Pulmonary artery endothelial cell (primary cell): ENCODE measurements at places on chromosomes 3 and 15. TPM values are rescaled to one million over a fixed set of nuclear protein-coding genes. Genes with fewer than 3 reads are reported as not detected.

The P2RY1 gene
- total RNA-seq, result 2.4 and 3.5 TPM in 2 replicates

The GABRB3 gene
- 0.07 and 0.59 TPM in 2 replicates for total RNA-seq

The DISP2 gene
- 0.04 and 0.07 TPM in 2 replicates for total RNA-seq

The PP2D1 gene
- total RNA-seq, result not detected in 2 replicates

The TRAT1 gene
- not detected in 2 replicates for total RNA-seq

The ECE2 gene
- total RNA-seq, result not detected in 2 replicates

The SLC33A1 gene
- 25.5 and 46.4 TPM in 2 replicates for total RNA-seq

The PLXNA1 gene
- 26.1 and 31.2 TPM in 2 replicates for total RNA-seq

The LXN gene
- 161 and 179 TPM in 2 replicates for total RNA-seq

The EPHB1 gene
- total RNA-seq, result 0.33 and 0.78 TPM in 2 replicates

The P2RY12 gene
- total RNA-seq, result not detected in 2 replicates

The EPHA3 gene
- not detected in 2 replicates for total RNA-seq

The KIF7 gene
- total RNA-seq, result 7.5 and 10.9 TPM in 2 replicates

The ELL3 gene
- total RNA-seq, result 2.0 and 2.8 TPM in 2 replicates

The MOBP gene
- 0.07 and 0.95 TPM in 2 replicates for total RNA-seq

The SEMA7A gene
- total RNA-seq, result 0.73 and 1.3 TPM in 2 replicates

The CACNA2D3 gene
- total RNA-seq, result not detected in 2 replicates

The ACOX2 gene
- 1.3 and 1.8 TPM in 2 replicates for total RNA-seq

The TRH gene
- total RNA-seq, result not detected in 2 replicates

The ALDH1A2 gene
- total RNA-seq, result 4.0 and 91.0 TPM in 2 replicates

The PDZRN3 gene
- total RNA-seq, result not detected in 2 replicates

The DOCK3 gene
- total RNA-seq, result under 0.01 and 0.04 TPM in 2 replicates

The TM4SF18 gene
- total RNA-seq, result 81.6 and 267 TPM in 2 replicates

The TWF2 gene
- total RNA-seq, result 117 and 154 TPM in 2 replicates

The ABI3BP gene
- 9.3 and 14.5 TPM in 2 replicates for total RNA-seq

The PLSCR5 gene
- not detected in 2 replicates for total RNA-seq

The TNFAIP8L3 gene
- 38.4 and 62.5 TPM in 2 replicates for total RNA-seq

The RHCG gene
- total RNA-seq, result not detected in 2 replicates

The SLC22A13 gene
- 0.13 and 0.18 TPM in 2 replicates for total RNA-seq

The CMTM8 gene
- total RNA-seq, result 2.6 and 2.8 TPM in 2 replicates

The CFAP100 gene
- total RNA-seq, result not detected in 2 replicates

The GOLGA8R gene
- 1.1 and 1.3 TPM in 2 replicates for total RNA-seq

The PXYLP1 gene
- total RNA-seq, result 0.85 and 2.1 TPM in 2 replicates

The LMCD1 gene
- 4.5 and 14.0 TPM in 2 replicates for total RNA-seq

The ROBO2 gene
- total RNA-seq, result 0.42 and 2.9 TPM in 2 replicates

The DCLK3 gene
- total RNA-seq, result not detected in 2 replicates

The KCNMB3 gene
- 0.46 and 1.4 TPM in 2 replicates for total RNA-seq

The MUSTN1 gene
- not detected in 2 replicates for total RNA-seq

The EPB42 gene
- total RNA-seq, result not detected in 2 replicates

The DIPK2A gene
- total RNA-seq, result 108 and 166 TPM in 2 replicates

The PLS1 gene
- total RNA-seq, result 3.4 TPM in 2 replicates

The SV2B gene
- not detected in 2 replicates for total RNA-seq

The MBD4 gene
- 20.0 and 29.6 TPM in 2 replicates for total RNA-seq

The GNAT1 gene
- under 0.01 TPM in 1 of 2 replicates, not detected in the other for total RNA-seq

The AGBL1 gene
- not detected in 2 replicates for total RNA-seq

The CHSY1 gene
- 50.5 and 58.9 TPM in 2 replicates for total RNA-seq

The CLDN11 gene
- 60.2 and 227 TPM in 2 replicates for total RNA-seq

The SCN10A gene
- 0.11 and 0.20 TPM in 2 replicates for total RNA-seq

The NEDD4 gene
- total RNA-seq, result 32.8 and 47.2 TPM in 2 replicates

The SPG11 gene
- total RNA-seq, result 42.3 and 54.8 TPM in 2 replicates
